ENCODE measurements at places on chromosomes 3 and 15.

DNA sequence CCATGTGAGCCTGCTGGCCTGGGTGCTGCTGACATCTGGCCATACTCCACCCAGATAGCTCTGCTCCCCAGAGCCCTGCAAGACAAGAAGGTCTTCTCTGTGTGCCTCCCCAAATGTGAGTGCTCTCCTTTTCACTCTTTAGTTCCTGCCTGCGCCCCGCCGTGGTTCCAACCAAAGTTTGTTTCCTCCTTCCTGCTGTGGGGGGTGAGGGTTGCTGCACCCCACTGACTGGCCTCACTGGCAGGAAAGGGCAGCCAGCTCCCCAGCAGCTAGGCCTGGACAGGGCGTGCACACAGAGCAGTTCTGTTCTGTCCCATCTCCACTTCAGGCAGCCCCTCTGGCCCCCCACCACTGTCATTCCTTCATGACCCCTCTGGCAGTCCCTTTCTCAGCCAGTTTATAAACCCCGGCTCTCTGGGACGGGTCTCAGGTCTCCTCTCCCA is 5.4 kb upstream of the CCDC174 start:
- H3K4me3 ChIP-seq: no peak overlapping the region
- H3K4me1 ChIP-seq: no peaks in the 10 kb centered on the region
- no peak for DNase-seq
- no peaks in the 10 kb centered on the region for H3K27me3 ChIP-seq
- no peaks in the 10 kb centered on the region for H3K36me3 ChIP-seq
- no peak overlapping the region for H3K27ac ChIP-seq

DNA sequence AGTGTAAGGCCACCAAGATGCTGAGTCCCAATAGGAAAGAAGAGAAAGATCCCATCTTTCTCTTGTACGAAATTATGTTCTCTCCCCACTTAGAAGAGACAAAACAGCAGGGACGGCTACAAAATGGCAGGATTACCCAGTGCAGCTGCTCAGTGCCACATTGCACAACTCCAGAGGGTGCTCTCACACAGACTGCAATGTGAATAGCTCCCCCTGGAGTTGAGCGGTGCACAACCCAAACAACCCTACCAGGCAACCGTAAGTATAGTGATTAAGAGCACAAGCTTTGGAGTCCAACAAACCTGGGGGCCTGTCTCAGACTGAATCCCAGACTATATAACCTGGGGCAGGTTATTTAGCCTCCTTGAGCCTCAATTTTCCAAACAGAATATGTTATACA is 3.1 kb upstream of the BHLHE40 start:
- peak; percentile 83 for DNase-seq
- peaks cover 3% of the 10 kb centered on the region for H3K4me1 ChIP-seq
- H3K27me3 ChIP-seq: no peaks in the 10 kb centered on the region
- no peak overlapping the region for H3K4me3 ChIP-seq
- no peaks in the 10 kb centered on the region for H3K36me3 ChIP-seq
- H3K27ac ChIP-seq: no peak overlapping the region

DNA sequence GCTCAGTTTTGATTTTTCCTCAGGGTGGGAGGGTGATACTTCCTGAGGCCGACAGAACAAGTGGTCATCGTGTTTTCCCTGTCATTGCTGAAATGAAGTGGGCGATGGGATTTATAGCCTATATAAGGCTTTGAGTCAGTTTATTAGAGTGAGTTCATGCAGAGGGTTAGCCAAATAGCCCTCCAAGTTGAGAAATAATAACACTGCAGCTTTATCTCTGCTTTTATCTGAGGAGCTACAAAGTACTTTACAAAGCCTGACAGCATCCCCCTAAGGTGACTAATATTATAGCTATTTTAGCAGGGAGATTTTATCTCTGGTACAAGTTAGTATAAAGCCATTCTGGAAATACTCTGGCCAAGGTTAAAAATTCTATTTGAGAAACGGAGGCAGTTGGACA is 389.6 kb downstream of the MFSD1 start:
- H3K4me3 ChIP-seq: no peak overlapping the region
- H3K27ac ChIP-seq: no peak overlapping the region
- no peaks in the 10 kb centered on the region for H3K36me3 ChIP-seq
- H3K4me1 ChIP-seq: no peaks in the 10 kb centered on the region
- H3K27me3 ChIP-seq: no peaks in the 10 kb centered on the region

GRCh38 chr3:152760591-152760990 is 74.3 kb upstream of the P2RY1 start:
- no peaks in the 10 kb centered on the region for H3K4me1 ChIP-seq
- DNase-seq: no peak
- H3K4me3 ChIP-seq: no peak overlapping the region
- peaks cover 14% of the 10 kb centered on the region for H3K36me3 ChIP-seq

- H3K4me3 ChIP-seq: no peak overlapping the region
- H3K27me3 ChIP-seq: no peaks in the 10 kb centered on the region
- no peak for DNase-seq
- H3K36me3 ChIP-seq: no peaks in the 10 kb centered on the region
- H3K4me1 ChIP-seq: peaks cover 8% of the 10 kb centered on the region
Measured at GRCh38 chr3:149620291-149621020, 37.4 kb downstream of the WWTR1 start.

DNA sequence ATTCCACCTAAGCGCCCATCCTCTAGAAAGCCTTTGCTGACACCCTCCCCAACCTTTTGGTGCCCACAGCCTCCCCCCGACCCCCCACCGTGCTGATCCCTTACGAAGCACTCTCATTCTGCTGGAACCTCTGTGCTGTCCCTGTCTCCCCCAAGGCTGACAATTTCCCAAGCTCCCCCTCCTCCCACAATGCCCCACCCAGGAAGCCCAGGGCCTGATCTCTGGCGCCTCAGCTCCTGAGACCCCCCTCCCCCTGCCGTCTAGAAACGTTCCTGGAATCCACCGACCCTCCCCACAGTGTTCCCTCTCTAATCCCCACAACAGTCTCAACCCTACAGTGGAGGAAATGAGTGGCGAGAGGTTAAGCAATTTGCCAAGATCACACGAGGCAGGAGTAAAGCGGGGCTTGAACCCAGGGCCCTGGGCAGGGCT is 18.3 kb downstream of the MYL3 start:
- H3K4me1 ChIP-seq: 0 out of 2 replicates have a peak, but pooled peaks cover 2% of the 10 kb centered on the region
- H3K27me3 ChIP-seq: no peaks in the 10 kb centered on the region
- peaks cover 15% of the 10 kb centered on the region for H3K36me3 ChIP-seq
- H3K4me3 ChIP-seq: no peak overlapping the region

DNA sequence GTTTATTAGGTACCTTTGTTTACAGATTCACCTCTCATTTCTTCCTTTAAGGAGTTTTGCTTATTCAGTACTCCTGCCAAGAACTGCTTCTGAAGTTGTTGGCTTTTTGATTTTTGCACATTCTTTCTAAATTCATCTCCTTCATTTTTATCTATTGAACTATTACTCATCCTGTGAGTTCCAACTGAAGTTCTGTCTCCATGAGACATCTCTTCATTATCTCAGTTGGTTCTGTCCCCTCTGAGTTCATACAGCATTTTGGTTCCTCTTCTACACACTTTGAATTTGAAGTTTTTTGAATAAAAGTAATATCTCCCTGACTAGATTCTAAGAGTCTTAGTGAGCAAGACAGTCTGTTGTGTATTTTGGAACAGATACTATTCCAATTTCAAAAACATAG is 299.7 kb downstream of the OTOL1 start:
- H3K36me3 ChIP-seq: peaks cover 16% of the 10 kb centered on the region
- no peak for DNase-seq
- H3K4me1 ChIP-seq: no peaks in the 10 kb centered on the region
- H3K4me3 ChIP-seq: no peak overlapping the region
- H3K27ac ChIP-seq: no peak overlapping the region

GRCh38 chr3:169596126-169596525 is 67.4 kb downstream of the MECOM start:
- no peak overlapping the region for H3K27ac ChIP-seq
- no peaks in the 10 kb centered on the region for H3K4me1 ChIP-seq
- H3K36me3 ChIP-seq: no peaks in the 10 kb centered on the region
- no peaks in the 10 kb centered on the region for H3K27me3 ChIP-seq

- no peak overlapping the region for H3K27ac ChIP-seq
- no peak overlapping the region for H3K4me3 ChIP-seq
- no peaks in the 10 kb centered on the region for H3K27me3 ChIP-seq
- no peak for DNase-seq
Measured at GRCh38 chr3:69058180-69058946, 6.2 kb upstream of the TMF1 start.

DNA sequence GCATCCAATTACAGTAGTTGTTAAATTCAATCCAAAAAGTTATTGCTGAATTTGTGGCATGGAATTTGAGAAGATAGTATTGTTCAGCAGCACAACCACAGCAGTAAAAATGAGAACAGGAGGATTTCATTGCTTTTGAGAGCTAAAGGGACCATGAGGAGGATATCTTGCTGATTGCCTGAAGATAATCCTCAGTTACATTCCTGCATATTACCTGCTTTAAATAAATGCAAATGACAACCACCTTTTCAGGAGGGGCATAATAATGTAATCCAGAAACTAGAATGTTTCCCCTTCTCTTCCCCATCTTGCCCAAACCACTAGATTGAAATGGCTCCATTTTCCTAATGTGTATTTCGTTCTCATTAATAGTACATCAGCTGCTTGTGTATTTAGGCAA is 35.2 kb upstream of the SLC2A2 start:
- H3K27ac ChIP-seq: no peak overlapping the region
- H3K27me3 ChIP-seq: no peaks in the 10 kb centered on the region
- no peak for DNase-seq
- H3K4me3 ChIP-seq: peak overlapping the region; percentile 44
- H3K4me1 ChIP-seq: peaks cover 5% of the 10 kb centered on the region

GRCh38 chr3:171744158-171744741 is 66.0 kb downstream of the PLD1 start:
- H3K36me3 ChIP-seq: peaks cover 9% of the 10 kb centered on the region
- peaks cover 5% of the 10 kb centered on the region for H3K4me1 ChIP-seq
- H3K27ac ChIP-seq: no peak overlapping the region
- H3K4me3 ChIP-seq: no peak overlapping the region

DNA sequence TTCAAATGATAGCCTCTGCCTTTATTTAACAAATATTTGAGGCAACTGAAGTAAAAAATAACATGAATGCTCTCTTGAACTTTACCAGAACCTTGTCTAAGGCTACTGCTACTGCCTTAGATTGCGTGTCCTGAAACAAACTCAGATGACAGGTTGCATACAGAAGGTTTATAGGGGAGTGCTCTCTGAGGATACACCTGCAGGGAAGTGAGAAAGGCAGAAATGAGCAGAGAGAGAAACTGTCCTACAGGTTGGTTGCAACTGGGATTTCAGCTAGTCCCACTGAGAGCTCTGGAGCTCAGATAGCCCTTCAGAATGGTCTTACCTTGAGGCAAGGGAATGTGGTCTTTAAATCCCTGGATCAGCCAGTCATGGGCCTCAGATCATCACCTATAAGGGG is 165.5 kb downstream of the IL5RA start:
- H3K36me3 ChIP-seq: no peaks in the 10 kb centered on the region
- no peak overlapping the region for H3K4me3 ChIP-seq
- H3K27ac ChIP-seq: no peak overlapping the region
- no peaks in the 10 kb centered on the region for H3K27me3 ChIP-seq

- H3K27ac ChIP-seq: no peak overlapping the region
- H3K4me1 ChIP-seq: no peaks in the 10 kb centered on the region
- no peaks in the 10 kb centered on the region for H3K27me3 ChIP-seq
- H3K36me3 ChIP-seq: peaks cover 7% of the 10 kb centered on the region
- no peak overlapping the region for H3K4me3 ChIP-seq
Measured at GRCh38 chr15:99963096-99963825, 230.0 kb upstream of the LYSMD4 start.

DNA sequence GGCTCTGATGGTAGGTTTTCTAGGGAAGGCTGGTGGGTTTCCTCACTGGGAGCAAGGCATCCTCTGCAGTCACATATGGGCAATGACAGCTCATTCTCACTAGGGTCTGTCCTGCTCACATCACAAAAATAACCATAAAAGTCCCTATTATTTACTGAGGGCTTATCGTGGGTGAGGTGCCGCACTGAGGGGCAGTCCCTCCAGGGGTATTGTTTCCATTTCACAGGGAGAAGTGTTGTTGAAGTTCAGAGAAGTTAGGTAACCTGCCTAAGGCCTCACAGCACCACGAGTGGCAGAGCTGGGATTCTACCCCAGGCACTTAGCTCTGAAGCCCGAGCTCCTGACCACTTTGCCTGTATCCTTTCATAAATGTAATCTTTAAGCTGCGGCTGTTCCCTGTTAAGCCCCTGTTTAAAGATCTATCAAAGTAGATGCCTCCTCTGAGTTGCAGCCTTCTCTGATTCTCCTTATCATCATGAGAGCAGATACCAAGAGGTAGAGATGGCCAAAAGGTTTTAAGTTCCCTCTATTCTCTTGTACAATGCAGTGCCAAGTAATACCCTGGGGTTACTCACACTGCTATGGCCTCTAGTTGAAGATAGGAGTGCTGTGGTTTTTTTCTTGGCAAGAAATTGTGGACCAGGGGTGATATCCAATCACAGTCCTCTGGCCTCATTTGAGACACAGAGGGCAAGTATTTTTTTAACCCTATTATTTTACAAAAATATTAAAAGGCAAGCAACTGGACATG is 107.0 kb downstream of the RPLP1 start:
- no peak for DNase-seq
- H3K27me3 ChIP-seq: no peaks in the 10 kb centered on the region
- no peaks in the 10 kb centered on the region for H3K36me3 ChIP-seq
- H3K27ac ChIP-seq: no peak overlapping the region

DNA sequence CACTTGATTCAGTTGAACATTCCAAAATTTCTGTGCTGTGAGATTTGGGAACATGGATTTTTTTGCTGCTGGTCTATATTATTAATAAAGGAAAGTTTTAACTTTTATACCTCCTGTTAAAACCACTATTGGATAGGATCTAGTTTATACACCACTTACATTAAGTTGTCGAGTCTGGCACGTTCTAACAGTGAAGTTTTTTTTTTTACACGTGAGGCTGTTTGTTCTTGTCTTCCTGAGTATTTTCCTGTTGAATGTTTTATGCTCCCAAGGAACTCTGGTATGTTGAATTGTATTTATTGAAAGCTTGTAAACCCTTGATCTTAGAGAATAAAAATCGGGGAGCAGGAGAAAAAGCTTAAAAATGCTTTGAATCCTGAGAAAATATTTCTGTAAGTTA is 338.8 kb downstream of the RBMS3 start:
- no peak overlapping the region for H3K27ac ChIP-seq
- no peaks in the 10 kb centered on the region for H3K27me3 ChIP-seq
- H3K4me1 ChIP-seq: no peaks in the 10 kb centered on the region
- no peak for DNase-seq

GRCh38 chr15:88838667-88839066 is 35.4 kb downstream of the ACAN start:
- H3K4me1 ChIP-seq: no peaks in the 10 kb centered on the region
- no peaks in the 10 kb centered on the region for H3K27me3 ChIP-seq
- H3K4me3 ChIP-seq: no peak overlapping the region
- DNase-seq: peak; percentile 49

DNA sequence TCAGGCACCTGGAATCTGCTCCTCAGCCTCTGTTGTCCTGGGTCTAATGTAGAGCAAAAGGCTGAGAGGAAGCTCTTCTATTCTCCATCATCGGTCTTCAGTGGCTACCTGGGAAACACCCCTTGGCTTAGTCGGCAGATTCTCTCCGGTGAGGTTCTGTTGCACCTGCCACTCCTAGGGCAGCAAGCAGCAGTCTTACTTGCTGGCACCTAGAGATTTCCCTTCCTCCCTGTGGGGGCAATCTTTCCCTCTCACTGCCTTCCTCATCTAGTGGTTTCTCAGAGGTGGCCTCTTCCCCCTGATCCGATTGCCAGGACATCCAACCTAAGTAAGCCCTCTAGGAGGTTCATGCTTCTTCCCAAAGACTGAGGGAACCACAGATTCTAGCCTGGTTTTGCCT is 60.8 kb downstream of the PLS1 start:
- no peaks in the 10 kb centered on the region for H3K36me3 ChIP-seq
- H3K27me3 ChIP-seq: no peaks in the 10 kb centered on the region
- peak; percentile 39 for DNase-seq
- H3K4me1 ChIP-seq: no peaks in the 10 kb centered on the region
- no peak overlapping the region for H3K4me3 ChIP-seq

GRCh38 chr3:160562952-160563351 is 2.4 kb downstream of the KPNA4 start:
- peak overlapping the region; percentile 49 for H3K4me3 ChIP-seq
- H3K27me3 ChIP-seq: no peaks in the 10 kb centered on the region
- H3K27ac ChIP-seq: no peak overlapping the region

Measured in H9 (cell line).